Right ventricle myocardium superior (tissue), 1 donor: ENCODE measurements at places on chromosomes 13 and 19. TPM values are rescaled to one million over a fixed set of nuclear protein-coding genes. Genes with fewer than 3 reads are reported as not detected.

The CCDC8 gene
- total RNA-seq = 28.1 TPM

The ONECUT3 gene
- not detected for total RNA-seq

GRCh38 chr13:102697929-102698648 is 3.2 kb upstream of the METTL21C start:
- DNase-seq = no peak

GRCh38 chr13:46858776-46859175 is 38.1 kb downstream of the HTR2A start:
- DNase-seq = no peak
